ENCODE measurements at places on chromosomes 16 and 17. TPM values are rescaled to one million over a fixed set of nuclear protein-coding genes. Genes with fewer than 3 reads are reported as not detected.

RGS11 gene
- total RNA-seq, result not detected

VTN gene
- total RNA-seq, result not detected

C16orf89 gene
- total RNA-seq, result not detected

GRCh38 chr17:77734371-77735080 is 224.0 kb upstream of the TNRC6C start:
- no peaks in the 10 kb centered on the region for H3K4me1 ChIP-seq
- DNase-seq, result no peak
- no peak overlapping the region for H3K4me3 ChIP-seq
- peaks cover 14% of the 10 kb centered on the region for H3K27me3 ChIP-seq
- no peak overlapping the region for H3K27ac ChIP-seq

DNA sequence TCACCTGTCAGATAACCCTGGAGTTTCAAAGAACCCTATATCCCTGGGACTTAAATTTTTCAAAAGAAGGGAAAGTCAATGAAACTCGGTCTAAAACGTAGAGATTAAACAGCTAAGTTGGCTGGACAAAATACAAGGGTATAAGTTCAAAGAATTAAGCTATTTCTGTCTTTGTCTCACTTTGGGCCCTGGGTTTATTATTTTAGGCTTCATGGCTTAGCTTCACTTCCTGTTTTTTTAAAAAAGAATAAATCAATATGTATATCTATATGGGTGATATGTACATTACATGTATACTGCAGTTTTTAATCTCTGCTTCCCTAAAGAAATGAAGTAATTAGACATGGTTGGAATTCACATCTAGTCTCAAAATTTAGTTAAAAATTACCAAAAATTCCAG is 132.3 kb downstream of the TRIM37 start:
- no peak for DNase-seq
- H3K36me3 ChIP-seq, result peaks cover 3% of the 10 kb centered on the region
